Activated CD4-positive, alpha-beta T cell treated with anti-CD3 and anti-CD28 coated beads, Interleukin-2, amount 50 U/mL, for 48 hours (primary cell): ENCODE measurements at places on chromosomes 6 and 20.

DNA sequence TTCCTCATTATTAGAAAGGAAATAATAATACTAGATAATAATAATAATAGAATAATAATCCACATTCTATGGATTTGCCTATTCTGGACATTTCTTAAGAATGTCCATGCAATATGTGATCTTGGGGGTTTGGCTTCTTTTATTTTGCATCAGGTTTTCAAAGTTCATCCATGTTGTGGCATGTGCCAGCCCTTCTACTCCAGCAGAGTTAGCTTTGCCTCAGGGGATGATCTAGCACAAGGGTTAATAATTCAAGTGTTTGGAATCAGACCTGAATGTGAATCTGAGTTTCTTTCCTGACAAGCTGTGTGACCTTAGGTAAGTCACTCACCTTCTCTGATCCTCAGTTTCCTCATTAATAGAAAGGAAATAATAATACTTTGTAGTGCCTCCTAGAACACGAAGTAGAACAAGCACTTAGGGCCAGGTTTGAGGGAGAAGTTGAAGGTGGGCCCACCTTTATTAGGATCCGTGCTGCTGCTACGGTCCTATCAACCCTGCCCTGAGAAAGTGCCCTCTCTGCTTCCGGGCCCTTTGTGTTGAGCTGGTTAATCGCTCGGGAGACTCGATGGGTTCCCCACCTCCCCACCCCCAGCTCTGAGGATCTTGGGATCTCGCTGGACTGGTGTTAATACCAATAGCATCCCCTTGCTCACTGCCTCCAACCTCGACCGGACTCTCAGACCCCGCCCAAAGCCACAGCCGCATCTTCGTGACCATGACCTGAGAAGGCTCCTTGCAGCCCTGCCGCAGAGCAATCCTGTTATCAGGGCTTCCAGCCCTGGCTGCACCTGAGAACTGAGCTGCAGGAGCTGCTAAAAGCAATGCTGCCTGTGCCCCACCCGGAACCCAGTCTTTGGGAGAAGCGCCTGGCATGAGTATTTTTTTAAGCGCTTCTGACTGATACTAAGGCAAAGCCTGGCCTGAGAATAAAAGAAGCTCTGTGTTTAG lies 26.9 kb downstream of the RBM38 start:
- no peak for DNase-seq

DNA sequence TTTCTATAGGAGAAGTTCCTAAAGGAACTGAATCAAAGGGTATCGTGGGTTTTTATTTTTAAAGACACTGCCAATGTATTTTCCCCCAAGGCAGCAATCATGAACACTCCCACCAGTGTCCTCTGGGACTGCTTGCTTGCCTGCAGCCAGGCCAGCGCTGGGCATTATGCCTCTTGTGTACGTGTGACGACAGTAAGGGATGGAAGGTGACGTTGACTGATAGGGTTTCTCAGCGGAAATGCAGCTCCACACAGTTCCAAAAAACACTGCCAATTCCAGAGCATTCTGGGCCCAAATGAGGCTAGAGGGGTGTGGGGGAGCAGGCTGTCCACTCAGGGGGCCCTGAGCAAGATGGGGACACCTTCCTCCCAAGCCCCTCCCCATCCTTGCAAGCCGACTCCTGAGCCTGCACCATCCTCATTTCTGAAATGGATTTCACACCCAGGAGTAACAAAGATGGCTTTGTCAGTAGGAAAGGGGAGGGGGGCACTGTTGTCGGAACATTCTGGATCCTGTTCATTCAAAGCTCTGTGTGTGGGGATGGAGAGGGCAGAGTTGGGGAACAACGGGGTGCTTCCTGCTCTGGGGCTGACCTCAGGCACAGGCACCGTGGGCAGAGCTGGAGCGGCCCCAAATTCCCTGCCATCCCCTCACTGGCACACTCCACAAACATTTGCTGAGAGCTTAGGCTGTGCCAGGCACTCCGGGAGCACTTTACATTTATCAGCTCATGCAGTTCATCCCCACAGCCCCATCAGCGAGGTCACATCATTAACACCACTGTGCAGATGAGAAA lies 20.0 kb downstream of the PREX1 start:
- no peak for DNase-seq

GRCh38 chr20:23283096-23283850 lies 67.3 kb upstream of the NXT1 start:
- no peak for DNase-seq

DNA sequence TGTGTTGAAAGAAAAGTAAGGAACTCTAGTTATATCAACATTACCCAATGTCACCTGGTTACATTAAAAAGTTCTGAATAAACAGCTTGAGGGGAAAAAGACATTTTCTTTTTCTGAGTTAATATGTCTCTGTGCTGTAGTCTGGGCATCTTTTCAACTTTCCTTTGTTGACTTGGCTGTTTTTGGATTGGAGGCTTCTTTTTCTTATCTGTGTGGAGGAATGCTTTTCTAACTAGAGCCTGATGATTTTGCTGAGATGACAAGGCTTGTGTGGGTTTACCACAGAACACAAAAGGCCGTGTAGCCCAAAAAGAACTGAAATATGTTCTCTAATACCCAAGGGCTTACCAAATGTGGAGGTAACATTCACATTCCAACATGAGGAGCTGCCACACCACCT lies 161.8 kb downstream of the KCNQ5 start:
- DNase-seq = no peak

GRCh38 chr6:88513920-88514319 lies 347.8 kb upstream of the CNR1 start:
- DNase-seq = no peak

- DNase-seq = no peak
Observed at GRCh38 chr6:144580771-144581170, 295.6 kb downstream of the UTRN start.

DNA sequence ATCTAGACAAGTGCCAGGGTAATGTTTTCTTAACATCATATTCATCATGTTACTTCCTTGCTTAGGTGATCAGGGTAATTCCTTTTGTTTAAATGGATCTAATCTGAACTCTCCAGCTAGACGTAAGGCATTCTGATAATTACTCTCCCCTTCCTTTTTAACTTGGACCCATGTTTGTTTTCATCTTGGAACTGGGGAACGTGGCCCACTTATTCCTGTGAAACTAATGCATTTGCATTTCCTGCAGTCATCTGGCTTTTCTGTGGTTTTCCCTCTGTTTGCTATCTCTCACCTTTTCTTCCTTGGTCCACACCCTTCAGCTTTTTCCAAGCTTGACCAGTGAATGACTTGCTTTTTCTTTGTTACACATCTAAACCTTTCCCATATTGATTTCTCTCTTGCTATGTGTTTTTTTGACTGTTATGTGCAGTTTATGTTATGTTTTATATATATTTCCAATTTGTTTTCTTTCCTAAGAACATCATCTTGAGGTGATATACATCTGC lies 33.3 kb downstream of the SLX4IP start:
- DNase-seq = no peak

- no peak for DNase-seq
Observed at GRCh38 chr20:59159493-59160376, 3.9 kb upstream of the ZNF831 start.

- DNase-seq = no peak
Observed at GRCh38 chr6:166087246-166087645, 80.4 kb downstream of the TBXT start.

GRCh38 chr6:1105833-1106400 lies 206.0 kb upstream of the FOXQ1 start:
- no peak for DNase-seq

- no peak for DNase-seq
Observed at GRCh38 chr6:29510202-29510601, 22.4 kb upstream of the MAS1L start.

- no peak for DNase-seq
Observed at GRCh38 chr6:2274981-2275891, 29.8 kb upstream of the GMDS start.

- no peak for DNase-seq
Observed at GRCh38 chr6:3575701-3576100, 118.9 kb upstream of the SLC22A23 start.

- no peak for DNase-seq
Observed at GRCh38 chr6:106792536-106793236, 163.3 kb downstream of the QRSL1 start.

DNA sequence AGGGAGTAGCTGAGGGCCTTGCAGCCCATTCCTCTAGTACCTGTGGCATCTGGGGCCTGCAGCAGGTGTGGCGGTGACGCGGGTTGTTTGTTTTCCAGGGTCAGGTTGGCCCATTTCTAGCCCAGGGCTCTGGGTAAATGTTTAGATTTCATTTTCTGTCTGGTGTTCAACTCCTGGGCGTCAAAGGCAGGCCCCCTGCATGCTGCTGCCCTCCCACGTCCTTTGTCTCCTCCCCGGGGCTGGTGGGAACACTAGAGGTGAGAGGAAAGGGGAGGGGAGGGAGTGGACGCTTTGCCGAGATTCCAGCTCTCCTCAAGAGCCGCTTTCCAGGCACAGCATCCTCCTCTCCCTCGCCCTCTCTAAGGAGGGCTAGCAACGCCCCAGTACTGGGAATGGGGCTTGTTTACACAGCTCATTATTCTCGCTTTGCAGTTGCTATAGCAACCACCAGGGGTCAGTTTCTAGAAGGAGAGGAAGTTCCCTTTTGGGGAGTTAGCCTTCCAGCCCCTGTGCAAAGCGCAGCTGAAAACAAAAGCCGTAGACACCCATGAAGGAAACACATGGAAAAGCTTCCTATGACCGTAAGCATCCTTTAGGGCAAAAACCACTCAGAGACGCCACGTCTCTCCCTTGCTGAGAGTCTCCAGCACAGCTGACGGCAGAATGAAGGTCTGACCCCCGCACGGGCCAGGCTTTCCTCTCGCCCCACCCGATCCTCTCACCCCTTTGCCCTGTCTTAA lies 170.6 kb downstream of the LY86 start:
- DNase-seq = peak; percentile 10

DNA sequence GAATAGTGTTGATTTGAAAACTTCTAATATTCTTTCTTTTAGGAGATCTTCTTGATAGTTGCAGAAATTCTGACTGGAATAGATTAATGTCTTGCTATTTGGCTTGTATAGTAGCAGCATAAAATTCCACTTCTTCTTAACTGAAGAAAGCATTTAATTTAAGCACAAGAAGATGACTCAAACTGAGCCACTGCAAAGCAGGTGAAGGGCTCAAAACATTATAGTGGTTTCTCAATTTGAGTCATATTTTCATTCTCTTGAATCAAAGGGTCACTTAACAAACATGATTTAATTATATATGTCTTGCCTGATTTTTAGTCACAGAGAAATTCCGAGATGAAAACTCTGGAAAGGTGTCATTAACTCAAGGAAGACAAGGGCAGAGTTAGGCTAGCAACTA lies 239.3 kb downstream of the ZNF217 start:
- DNase-seq = no peak

DNA sequence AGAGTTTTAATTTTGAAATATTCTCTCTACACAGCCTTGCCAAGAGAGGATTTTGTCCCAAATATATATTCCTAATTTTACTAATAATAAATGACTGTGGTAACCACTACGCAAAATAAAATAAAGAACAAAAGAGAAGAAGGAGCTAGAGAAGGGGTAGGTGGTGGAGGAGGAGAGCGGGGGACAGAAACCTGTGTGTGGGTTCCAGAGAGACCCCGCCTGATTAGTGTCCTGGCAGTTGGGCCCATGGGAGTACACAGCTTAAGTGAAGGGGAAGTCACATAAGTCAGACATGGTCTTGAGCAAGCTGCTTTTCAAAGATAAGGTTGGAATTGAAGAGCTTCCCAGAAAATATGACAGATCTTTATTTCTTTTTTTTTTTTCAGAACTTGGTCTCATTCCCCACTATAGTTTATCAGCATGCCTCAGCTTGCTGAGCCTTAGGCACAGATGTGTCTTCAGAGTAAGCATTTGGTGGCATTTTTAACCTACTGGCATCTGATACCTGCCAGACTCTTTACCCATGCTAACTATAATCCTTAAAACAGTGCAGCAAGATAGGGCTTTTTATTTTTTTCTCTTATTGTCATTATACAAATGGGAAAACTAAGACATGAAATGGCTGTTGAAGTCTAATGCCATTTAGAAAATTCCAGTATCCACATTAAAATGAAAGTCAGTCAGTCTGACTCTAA lies 9.6 kb upstream of the RHAG start:
- DNase-seq = no peak

DNA sequence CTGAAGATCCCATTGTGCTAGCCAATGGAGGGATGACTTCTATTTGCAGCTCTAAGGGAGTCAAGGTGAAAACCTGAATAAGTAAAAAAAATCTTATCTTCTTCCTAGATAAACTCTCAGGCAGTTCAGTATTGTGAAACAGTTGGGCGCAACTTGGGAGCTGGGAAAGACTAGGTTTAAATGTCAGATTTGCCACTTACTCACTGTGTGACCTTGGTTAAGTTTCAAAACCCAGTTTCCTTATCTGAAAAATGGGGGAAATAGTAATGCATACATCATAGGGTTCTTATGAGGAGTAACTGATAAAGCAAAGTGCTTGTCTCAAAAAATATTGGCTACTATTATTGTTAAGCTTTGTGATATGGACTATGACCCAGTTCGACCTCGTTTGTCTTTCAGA lies 88.8 kb downstream of the CD83 start:
- DNase-seq = no peak
